Dermis microvascular lymphatic vessel endothelial cell (primary cell): ENCODE measurements at places on chromosomes 12 and 14.

DNA sequence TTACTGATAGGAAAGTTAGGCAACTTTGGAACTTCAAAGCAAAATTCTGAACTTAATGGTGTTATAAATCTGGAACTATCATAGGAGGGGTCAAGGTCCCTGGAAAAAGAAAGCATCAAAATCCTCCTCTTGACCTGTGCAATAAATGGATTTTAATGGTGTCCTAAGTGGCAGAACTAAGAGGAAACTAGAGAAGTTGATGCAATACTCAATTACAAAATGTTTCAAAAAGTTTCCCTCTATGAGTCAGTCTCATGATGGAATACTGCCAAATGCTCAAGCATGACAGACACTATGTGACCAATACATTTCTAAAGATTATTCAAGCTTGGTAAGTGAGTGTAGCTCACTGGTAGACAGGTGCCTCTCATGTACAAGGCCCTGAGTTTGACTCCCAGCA is 47.7 kb upstream of the ERGIC2 start:
- DNase-seq, result peak; percentile 78

- no peak for DNase-seq
Observed at GRCh38 chr12:1562813-1563407, 31.5 kb downstream of the FBXL14 start.

GRCh38 chr12:3511760-3512159 is 20.8 kb downstream of the PRMT8 start:
- DNase-seq, result no peak

GRCh38 chr12:93978553-93978952 is 169.8 kb upstream of the PLXNC1 start:
- DNase-seq, result no peak

DNA sequence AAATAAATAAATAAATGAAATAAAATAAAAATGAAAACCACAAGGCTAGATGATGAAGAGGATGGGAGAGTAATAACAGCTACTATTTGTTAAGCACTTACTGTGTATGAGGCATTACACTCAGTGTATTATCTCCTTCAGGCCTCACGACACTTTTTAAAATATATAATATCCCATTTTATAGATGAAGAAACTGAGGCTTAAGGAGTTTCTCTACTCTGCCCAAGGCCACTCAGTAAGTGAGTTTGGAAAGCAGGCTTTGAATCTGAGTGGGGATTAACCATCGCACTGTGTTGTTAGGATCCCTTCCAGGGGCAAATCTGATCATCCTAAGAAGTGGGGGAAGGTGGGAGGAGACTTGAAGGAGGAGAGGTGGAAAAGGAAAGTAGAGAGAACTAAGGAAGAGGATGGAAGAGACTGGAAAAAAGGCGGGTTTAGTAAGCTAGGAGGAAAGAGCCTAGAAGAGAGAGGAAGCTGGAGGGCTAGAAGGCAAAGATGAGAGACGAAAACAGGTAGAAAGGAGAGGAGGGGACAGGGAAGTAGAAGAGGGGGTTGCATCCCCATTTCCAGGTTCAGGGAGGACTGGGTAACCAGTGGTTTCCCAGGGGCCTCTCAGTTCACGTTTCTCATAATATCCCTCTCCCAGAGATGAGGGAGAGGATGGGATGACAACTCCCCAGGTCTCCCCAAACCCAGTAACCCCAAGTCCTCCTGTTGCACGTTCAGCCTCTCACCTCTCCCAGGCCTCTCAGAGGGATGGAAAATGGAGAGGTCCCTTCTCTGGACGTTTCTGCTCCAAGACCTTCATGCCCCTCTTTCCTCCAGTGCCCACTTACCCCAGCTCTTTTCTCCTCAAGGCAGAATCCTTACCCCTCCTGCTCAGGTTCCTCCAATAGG is 1.7 kb downstream of the STAT6 start:
- no peak for DNase-seq
